ENCODE measurements at places on chromosomes 12 and 14. TPM values are rescaled to one million over a fixed set of nuclear protein-coding genes. Genes with fewer than 3 reads are reported as not detected.

The CLEC2A gene
- not detected for total RNA-seq

The KTN1 gene
- 87.5 TPM for total RNA-seq

The TAS2R42 gene
- not detected for total RNA-seq

The DDX47 gene
- 94.0 TPM for total RNA-seq

The IL31 gene
- not detected for total RNA-seq

The ZC2HC1C gene
- total RNA-seq = 1.7 TPM

- DNase-seq = no peak
These were observed 34.4 kb downstream of the TTC7B start for GRCh38 chr14:90781876-90782275.

- DNase-seq = peak; percentile 77
These were observed 17.8 kb upstream of the RPS6KA5 start for GRCh38 chr14:91078095-91078737.

GRCh38 chr12:58283553-58283952, 342.2 kb downstream of the ATP23 start:
- no peak for DNase-seq

- no peak for DNase-seq
These were observed 4.1 kb downstream of the CIPC start for GRCh38 chr14:77102154-77102553.

GRCh38 chr12:88111074-88111652, 30.7 kb downstream of the CEP290 start:
- peak; percentile 2 for DNase-seq

DNA sequence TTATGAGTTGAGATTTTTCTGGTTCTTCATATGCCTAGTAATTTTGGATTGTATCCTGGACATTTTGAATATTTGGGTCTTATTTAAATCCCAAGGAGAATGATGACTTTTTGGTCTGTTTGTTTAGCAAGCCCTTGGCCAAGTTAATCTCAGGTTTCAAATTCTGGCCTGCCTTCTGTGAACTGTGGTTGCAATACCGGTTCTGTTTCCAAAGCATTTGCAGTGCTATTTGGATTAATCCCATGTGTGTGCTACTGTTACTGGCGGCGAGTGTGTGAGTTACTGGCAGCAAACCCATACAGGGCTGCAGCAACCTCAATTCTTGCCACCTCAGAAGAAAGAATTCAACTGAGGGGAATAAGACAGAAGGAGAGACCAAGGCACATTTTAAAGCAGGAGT, 51.1 kb downstream of the TMEM260 start:
- DNase-seq = no peak

- no peak for DNase-seq
These were observed 27.0 kb upstream of the AKAP5 start for GRCh38 chr14:64438181-64438841.

DNA sequence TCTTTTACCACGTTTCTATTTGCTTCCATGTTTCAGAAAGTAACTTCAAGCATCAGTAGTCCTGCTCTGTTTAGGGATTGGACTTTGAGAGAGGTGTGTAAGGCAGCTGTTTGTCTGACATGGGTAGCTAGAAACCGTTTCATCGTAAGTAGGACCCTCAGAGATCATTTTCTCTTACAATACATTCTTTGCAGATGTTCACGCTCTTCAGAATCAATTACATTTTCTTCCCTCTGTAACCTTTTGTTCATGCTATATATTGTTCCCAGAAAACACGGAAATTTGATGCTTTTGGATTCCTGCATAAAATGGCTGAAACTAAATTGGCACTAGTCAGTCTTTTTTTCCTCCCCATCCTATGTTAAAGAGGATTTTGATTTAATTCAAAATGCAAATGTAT, 62.6 kb upstream of the AEBP2 start:
- no peak for DNase-seq

DNA sequence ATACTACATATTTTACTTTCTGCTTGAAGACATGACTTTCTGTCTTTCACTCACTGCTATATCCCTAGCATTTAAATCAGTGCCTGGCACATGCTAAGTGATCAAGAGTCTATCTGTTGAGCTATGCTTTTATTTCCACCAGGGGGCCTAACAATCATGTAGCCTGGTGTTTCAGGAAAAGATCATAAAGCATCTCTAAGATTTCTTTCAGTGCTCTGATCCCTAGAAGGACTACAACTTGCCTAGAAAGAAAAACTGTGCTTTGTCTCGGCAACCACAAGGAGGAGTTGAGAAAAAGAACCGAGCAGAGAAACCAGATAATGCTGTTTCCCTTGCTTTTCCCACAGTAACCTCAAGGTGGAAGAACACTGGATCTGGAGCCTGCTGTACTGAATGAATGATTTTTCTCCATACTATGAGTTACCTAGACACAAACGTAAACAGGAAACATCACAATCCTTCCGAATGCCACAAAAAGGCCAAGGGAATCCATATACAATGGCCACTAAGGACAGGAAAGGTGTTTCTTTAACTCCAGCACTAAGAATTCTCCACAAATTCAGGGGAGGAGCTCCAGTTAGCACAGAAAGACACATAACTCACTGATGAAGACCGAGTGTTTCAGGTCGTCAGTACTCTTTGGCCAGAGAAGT, 1.2 kb downstream of the CRY1 start:
- DNase-seq = peak; percentile 21

DNA sequence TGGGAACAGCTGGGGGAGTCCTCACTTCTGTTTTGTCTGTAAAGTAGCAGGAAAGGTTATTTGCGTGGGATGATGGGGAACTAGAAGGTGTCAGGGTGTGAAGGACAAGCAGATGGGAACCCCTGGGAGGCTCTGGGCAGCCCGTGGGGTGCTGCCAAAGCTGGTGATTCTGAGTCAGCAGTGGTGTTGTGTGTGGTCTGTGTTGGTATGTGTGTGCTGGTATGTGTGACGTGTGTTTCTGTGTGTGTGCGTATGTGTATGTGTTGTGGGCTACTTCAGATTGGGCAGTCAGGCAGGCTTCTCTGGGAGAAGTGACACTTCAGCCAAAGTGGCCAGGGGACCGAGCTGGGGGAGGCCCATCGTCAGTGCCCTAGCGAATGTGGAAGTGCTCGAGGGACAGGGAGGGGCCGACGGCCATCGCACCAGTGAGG, 15.3 kb upstream of the BDKRB2 start:
- no peak for DNase-seq

- no peak for DNase-seq
These were observed 28.0 kb downstream of the ATG14 start for GRCh38 chr14:55383541-55384140.

- no peak for DNase-seq
These were observed 32.7 kb upstream of the RIN3 start for GRCh38 chr14:92480856-92481255.

DNA sequence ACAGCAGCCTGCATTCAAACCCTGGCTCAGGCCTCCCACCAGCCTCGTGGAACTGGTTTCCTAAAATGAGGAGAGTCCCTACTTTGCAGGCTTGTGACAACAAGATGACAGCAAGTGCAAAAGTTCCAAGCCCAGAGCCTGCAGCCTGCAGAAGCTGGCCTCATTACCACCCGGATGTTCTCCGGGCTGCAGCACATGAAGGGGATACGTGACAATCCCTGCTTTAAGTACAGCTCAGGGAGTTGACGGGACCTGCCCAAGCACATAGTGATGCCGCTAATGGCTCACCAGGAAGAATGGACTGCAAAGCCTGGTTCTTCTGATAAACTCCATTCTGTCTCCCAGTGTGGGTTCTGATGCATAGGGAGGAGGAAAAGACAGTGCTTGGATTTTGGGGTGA, 15.0 kb downstream of the SSH1 start:
- no peak for DNase-seq

- no peak for DNase-seq
These were observed 26.4 kb upstream of the FKBP4 start for GRCh38 chr12:2768224-2768961.

- no peak for DNase-seq
These were observed 545 bp downstream of the SMARCC2 start for GRCh38 chr12:56188778-56189098.

- no peak for DNase-seq
These were observed 35.3 kb upstream of the INF2 start for GRCh38 chr14:104654119-104654518.

- no peak for DNase-seq
These were observed 336.8 kb downstream of the NAV3 start for GRCh38 chr12:78167510-78167909.

DNA sequence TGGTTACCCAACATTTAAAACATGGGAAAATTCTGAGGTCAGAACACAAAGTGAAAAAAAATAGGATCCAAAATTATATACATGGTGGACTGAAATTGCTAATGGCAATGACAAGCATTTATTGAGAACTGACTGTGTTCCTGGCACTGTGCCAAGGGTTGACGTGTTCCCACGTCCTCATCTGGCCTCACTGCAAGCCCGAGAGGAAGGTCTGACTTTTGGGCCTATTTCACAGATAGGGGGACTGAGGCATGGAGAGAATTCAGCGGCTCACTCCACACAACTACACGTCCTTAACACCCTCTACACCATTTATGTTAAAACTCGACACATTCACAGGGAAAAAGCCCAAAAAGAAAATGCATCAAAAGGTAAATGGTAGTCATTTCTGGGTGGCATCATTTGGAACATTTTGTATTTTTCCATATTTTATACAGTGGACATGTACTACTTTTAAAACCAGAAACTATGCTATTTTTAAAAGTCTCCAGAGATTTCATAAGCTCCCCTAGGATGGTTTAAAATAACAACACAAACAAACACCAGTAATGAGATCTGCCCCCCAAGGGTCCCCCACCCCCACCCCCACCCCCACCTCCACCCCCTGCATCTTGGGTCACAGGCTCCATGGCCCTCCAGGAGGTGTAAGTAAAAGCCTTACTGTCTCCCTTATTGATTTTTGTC, 27.7 kb downstream of the CLMN start:
- DNase-seq = no peak

- no peak for DNase-seq
These were observed 257.5 kb upstream of the HMGA2 start for GRCh38 chr12:65566751-65567150.

DNA sequence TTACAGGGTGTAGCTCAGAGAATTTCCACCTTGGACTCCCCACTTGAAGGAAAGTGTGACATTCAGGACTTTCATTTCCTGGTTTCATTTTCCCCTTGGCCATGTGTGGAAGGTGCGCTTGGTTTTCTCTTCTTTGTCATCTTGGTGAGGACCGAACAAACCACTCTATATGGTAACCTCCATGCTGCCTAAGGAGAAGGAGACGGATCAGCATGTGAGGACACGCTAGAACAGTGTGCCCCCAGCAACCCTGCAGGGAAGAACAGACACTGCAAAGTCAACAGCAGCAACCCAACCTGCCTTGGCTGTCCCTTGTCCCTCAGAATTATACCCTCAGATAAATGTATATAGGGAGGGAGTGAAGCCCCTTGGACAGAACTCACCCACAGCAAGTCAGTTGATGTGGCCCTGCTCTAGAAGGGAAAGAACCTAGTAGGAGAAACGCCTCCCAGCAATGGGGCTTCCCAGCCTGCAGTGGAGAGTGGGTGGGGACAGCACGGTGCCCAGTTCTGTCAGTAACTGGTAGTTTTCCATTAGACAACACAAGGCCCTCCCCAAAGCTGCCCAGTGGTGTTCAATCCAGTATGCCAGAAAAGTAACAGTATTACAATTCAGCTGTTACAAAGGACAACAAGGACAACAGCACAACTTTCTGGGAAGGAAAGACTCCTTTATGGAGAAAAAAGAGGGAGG, 18.9 kb upstream of the COCH start:
- no peak for DNase-seq

DNA sequence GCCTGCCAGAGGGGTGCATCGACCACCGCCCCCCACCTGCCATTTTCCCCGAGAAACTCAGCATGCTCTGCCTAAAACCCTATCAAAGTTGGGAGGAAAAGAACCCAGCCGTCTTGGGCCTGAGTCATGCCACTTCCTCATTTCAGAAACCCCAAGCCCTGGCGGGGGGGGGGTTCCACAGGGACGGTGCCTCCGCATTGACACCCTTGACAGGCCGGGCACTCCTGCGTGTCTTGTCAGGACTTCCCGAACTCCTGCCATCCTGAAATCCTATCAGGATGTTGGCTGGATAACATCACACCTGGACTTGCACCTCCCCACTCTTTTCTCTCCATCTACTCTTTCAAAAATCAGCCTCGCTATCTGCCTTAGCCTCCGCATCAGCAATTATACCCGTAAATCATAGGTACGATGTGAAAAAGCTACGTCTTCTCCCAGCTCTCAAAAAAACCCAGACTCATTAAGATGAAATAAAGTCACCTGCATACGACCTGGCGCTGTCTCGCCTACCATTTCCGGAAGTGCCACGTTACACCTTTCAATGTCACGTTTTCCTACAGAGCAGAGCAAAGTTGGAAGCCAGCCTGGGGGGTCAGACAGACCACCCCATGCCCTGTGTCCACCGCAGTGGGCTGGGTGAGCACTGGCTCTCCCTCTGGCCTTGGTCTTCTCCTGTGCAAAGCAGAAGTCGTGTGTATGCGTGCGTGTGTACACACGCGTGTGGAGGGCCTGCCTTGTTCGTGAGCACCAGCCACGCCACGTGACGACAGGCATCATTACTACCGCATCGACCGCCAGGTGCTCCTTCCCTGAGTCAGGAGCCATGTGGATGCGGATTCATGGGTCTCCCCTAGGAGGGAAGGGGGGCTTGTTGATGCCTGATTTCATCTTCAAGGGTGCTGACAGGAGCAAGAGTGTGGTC, 96.7 kb downstream of the RFLNA start:
- DNase-seq = peak; percentile 28

GRCh38 chr12:28552251-28552970, 362.2 kb downstream of the CCDC91 start:
- DNase-seq = no peak

DNA sequence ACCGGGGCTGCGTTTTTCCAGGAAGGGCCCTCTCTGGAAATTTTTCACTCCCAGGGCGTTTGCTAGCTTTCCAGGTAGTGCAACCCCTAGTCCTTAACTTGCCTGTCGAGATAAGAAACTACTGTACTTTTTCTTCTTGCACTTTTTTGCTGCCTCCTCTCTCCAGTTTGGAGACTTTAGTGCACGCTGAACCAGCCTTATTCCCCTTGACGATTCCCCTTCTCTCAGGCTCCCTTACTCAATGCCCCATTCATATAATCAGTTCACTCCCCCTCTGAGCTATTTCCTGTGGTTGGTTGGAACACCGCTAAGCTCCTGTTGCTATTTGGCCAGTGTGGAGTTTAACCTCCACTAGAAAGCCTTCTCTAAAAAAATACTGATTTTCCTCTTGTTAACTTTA, 682 bp downstream of the CREBL2 start:
- DNase-seq = no peak

- DNase-seq = no peak
These were observed 70.7 kb downstream of the BORCS5 start for GRCh38 chr12:12427568-12427967.

DNA sequence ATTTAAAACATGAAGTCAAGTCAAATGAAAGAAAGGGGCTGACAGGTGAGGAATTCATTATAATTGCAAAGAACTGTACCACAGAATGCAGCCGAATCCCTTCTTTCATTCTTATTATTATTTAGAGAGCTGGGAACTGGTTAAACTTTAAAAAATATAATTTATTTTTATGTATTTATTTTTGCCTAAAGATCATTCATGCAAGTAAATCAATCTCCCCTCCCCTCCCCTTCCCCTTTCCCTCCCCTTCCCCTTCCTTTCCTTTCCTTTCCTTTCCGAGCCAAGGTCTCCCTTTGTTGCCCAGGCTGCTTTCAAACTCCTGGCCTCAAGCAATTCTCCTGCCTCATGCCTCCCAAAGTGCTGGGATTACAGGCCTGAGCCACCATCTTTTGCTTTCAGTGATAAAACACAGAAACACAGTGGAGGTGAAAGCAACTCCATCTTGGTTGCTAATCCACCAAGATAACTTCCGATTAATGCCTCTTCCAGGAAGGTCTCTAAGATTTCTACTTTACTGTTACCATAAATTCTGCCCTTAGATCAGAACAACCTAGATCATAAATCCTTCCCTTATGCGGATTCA, 6.0 kb upstream of the UBC start:
- no peak for DNase-seq
